SW 1271 (cell line): ENCODE measurements at places on chromosomes 2 and 18.

DNA sequence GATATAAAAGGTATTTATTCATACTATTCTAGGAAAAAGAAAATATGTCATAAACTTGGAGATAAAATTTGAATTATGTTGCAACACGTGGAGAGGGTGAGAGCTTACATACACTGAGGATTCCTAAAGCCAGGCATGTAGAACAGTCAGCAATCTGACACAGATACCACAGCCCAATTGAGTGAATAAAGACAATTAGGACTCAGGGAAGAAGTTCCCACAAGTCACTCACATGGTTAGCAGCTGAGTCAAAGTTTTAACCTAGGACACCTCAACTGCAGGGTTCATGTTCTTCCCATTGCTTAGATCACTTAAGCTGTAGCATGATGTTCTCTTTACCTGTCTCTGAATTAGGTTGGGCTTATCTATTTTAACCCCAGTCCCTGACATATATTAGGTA is 189.5 kb downstream of the CMPK2 start:
- DNase-seq: no peak

- DNase-seq: no peak
These were observed 34.2 kb downstream of the KLF7 start for GRCh38 chr2:207131594-207131993.

- no peak for DNase-seq
These were observed 16.5 kb upstream of the MEIS1 start for GRCh38 chr2:66418381-66418780.

GRCh38 chr2:158686210-158686691 is 108.9 kb upstream of the DAPL1 start:
- no peak for DNase-seq

DNA sequence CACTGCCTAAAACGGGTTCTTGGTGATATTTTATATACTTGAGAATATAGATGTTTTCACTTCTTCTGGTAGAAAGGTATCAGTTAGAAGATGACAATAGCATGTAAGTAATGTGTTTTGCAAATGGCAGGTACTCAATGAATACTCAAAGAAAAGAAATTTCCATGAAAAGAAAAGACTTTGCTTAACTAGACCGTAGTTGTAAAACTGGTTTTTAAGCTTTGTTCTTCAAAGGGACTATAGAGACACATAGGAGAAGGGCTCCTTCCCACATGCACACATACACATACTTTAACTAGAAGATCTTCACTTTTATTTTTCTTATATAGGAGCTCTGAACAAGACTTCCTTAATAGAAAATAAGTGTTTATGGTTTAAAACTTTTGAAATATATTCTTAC is 215.3 kb upstream of the RND3 start:
- no peak for DNase-seq

- DNase-seq: no peak
These were observed 214.0 kb upstream of the TRIB2 start for GRCh38 chr2:12502759-12503158.

GRCh38 chr2:135709992-135710391 is 31.7 kb upstream of the UBXN4 start:
- DNase-seq: no peak

DNA sequence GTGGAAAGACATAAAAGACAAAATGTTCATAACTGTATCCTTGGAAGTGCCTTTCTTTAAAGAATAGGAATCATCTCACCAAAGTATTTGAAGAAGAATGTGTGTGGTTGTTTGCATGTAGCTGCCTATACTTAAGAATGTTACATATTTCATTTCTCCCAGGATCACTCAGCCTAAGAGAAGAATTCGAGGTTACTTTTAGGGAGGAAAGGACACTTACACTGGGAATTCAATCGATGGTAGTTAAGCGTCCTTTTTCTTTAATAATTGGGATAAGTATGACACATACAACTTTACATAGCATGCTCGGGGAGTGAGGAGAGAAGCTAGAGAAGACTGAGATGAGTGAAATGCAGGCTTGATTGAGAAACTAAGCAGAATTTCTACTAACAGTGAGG is 22.0 kb upstream of the CYP1B1 start:
- no peak for DNase-seq

- no peak for DNase-seq
These were observed 133.8 kb upstream of the KCNH7 start for GRCh38 chr2:162972383-162972782.

- no peak for DNase-seq
These were observed 116.4 kb downstream of the NDUFA10 start for GRCh38 chr2:239908744-239909143.

DNA sequence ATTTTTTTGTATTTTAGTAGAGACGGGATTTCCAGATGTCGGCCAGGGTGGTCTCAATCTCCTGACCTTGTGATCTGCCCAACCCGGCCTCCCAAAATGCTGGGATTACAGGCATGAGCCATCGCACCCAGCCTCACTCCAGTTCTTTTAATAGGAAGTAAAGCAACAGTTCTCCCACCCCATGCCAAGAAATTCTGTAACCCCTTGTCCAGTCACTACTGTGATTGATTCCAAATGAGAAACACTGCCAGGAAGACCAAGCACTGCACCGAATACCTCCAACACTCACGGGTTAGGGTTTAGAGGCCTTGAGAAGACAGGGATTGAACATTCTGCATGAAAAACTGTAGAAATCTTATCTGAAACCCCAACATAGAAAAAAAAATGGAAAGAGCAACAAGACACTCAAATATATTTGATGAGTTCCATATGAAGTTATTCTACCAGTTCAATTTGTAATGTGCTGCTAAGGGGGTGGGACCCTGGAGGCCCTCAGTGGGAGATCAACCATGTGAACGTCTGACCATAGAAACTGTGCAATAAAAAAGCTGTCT is 48.2 kb upstream of the BIN1 start:
- no peak for DNase-seq

GRCh38 chr2:46643951-46644350 is 164.6 kb downstream of the TMEM247 start:
- no peak for DNase-seq

- DNase-seq: no peak
These were observed 67.4 kb downstream of the TXNL1 start for GRCh38 chr18:56570978-56571377.
